NCI-H1436 treated with DMSO at 0.1 percent for 48 hours (cell line): ENCODE measurements at places on chromosomes 13 and 19.

DNA sequence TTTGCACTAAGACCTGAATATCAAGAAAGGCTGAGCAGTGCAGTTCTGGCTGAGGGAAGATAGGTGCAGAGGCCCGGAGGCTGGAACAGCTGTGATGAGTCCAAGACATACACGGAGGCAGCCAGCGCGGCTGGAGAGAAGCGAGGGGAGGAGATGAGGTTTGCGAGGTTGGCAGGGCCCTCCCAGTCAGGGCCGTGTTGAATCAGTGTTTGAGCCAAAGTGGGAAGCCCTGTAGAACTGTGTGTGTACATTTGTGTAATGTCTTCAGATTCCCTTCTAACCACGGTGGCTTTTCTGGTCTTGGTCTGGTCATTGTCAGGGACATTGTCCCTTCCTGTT, 34.9 kb downstream of the PAK4 start:
- DNase-seq, result no peak

- no peak for DNase-seq
Measured at GRCh38 chr19:24159707-24160106, 72.7 kb downstream of the ZNF254 start.

GRCh38 chr13:48976576-48977285, 1.0 kb downstream of the FNDC3A start:
- DNase-seq, result no peak

- no peak for DNase-seq
Measured at GRCh38 chr19:40791996-40792395, 7.0 kb upstream of the EGLN2 start.

DNA sequence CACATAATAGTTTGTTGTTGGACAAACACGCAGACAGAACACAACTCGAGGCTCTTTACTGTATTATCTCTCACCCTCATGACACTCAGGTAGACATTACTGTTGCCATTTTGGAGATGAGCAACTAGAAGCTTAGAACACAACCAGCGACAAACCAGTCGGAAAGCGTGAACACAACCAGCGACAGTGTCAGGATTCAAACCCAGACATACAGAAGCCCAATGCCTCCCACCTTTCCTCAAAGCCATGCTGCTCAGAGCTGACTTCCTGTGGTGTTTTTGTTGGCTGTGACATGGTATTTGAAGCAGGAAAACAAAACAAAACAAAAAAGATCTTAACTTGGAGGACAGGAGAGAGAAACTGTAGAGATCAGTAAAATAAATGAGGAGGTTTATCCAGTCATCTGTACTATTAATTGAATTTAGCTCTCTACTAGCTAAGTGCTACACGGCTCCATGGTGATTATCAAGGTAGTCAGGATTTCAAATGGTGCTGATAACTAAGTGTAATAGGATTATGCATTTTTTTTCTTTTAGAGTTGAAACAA, 92.1 kb downstream of the STARD13 start:
- DNase-seq, result no peak
